ENCODE measurements at places on chromosomes 7 and 10.

DNA sequence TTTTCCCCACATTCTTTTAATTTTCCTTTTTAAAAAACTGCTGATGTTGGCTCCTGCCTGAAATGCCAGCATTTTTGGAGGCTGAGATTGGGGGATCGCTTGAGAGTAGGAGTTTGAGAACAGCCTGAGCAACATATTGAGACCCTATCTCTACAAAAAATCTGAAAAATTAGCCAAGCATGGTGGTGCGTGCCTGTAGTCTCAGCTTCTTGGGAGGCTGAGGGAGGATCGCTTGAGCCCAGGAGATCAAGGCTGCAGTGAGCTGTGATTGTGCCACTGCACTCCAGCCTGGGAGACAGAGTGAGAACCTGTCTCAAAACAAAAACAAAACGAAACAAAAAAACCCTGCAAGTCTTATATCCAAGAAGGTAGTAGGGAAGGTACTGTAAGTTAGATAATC lies 51.7 kb downstream of the ZMYND11 start:
- no peak for DNase-seq

DNA sequence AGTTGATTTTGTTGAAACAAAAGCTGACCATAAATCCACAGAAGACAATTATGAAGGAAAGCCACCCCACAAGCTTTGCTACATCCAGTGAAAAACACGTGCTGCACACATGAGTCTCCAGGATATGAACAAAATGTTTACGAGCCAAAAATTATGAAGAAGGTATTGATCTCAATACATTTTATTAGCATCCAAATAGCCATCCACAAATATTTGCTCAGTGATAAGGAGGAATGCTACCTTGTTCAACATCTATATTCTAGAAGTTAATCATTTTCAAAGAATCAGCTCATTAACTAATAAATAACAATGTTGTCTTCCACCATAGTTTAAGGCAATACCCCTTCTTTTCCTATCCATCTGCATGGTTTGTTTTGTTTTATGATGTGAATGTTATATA lies 42.7 kb downstream of the CALML3 start:
- DNase-seq: no peak

GRCh38 chr7:77940647-77941046 lies 142.1 kb downstream of the PHTF2 start:
- DNase-seq: no peak

DNA sequence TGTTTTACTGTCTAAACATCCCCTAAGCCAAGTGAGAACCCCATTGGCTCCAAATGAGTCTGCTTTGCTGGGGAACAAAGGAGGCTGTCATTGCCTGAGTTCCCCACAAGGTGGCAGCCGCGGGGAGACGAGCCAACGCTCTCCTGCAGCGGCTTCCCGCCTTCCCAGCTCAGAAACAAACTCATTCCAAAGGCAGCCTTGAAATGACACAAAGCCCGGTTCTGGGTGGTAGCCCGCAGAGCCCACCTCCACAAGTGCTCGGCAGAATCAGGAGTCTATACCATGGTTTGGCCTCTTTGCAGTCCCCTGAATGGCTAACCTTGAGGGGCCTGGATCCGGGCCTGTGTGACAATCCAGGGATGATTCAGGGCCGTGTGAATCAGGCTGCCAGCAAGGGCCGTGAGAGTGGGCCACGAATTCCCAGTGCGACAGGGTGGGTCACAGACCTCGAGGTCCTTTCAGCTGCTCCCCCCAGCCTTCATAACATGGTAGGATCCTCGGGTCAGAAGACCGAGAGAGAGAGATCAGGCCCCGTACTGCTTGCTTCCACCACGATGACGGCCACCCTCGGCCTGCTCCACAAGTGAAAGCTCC lies 79.7 kb downstream of the DLG5 start:
- DNase-seq: peak; percentile 30

DNA sequence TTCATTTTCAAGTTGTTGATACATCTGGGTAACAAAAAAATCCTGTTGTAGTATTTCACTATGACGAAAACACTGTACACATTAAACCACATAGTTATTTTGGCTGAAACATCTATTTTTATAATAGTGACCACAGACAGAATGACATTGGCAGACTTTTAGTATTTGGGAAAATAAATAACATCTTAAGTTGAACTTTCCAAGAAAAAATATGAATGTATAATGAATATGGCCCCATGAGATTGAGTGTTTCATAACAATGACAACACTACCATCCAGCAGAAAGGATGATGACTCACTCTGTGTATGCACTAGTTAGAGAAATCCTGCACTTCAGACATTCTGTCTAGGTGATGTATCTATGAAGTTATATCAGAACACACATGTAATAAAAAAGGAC lies 118.1 kb downstream of the SEMA3D start:
- DNase-seq: no peak

DNA sequence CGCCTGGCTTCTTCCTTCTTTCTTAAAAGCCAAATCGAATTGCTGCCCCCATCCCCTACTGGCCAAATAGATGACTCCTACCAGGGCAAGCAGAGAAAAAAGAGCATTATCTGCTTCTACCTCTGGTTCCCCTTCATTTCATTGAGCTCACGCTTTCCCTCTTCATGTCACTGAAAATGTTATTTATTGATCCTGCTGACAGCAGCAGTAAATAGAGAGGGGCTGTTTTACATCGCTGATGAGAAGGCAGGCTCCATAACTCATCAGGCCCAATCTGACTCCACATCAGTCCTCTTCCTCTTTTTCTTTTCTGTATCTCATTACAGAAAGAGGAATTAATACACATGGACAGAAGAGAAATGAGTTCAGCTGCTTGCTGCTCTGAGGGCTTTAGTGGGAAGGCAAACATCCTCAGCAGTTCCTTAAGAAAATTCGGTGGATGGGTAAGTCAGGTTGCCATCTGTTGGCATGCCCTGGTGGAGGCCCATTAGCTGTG lies 904.1 kb downstream of the KCNMA1 start:
- no peak for DNase-seq

DNA sequence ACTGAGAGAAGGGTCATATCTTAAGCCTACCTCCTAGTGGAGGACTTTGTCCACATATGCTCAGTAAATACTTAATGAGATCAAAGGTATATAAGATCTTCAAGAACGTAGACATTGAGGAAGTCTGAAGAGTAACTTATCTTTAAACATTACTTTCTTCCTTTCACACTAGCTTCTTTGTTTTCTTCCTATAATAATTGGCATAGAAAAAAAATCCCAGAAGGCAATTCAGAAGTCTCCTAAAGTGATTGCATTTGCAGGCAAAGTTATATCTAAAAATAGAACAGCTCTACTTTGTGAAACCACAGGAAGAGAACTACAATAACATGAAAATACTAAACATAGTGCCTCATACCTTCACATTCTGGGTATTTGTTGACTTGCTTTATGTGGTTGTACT lies 150.4 kb downstream of the PPP1R3A start:
- no peak for DNase-seq

- DNase-seq: no peak
Observed at GRCh38 chr7:131753620-131754222, 197.3 kb upstream of the PODXL start.

GRCh38 chr10:80860719-80861118 lies 323.0 kb downstream of the SH2D4B start:
- no peak for DNase-seq

- DNase-seq: no peak
Observed at GRCh38 chr7:115838829-115839228, 191.7 kb downstream of the TFEC start.

DNA sequence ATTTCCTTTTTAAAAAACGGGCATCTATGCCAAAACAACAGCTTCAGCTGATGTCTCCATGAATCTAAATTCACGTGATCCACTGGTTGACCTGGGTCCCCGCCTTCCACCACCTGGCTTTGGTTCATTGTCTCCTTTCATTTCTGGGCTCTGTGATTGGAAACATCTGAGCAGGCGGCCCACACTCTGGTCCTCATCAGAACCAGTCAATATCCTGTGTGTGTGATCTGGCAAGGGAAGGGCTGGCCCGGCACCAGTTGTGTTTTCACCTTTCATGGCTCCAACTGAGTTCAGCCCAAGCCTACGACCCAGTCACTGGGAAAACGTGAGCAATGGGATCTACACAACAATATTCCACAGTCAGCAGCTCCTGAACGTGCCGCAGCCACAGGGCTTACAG lies 46.2 kb downstream of the PARP12 start:
- no peak for DNase-seq

GRCh38 chr10:119208553-119208940 lies 1.2 kb downstream of the GRK5 start:
- DNase-seq: no peak

GRCh38 chr10:46299286-46299535 lies 12.4 kb downstream of the ANTXRL start:
- no peak for DNase-seq

- DNase-seq: no peak
Observed at GRCh38 chr7:5795752-5796475, 14.5 kb upstream of the RNF216 start.
